ENCODE measurements at places on chromosomes 2 and 18.

DNA sequence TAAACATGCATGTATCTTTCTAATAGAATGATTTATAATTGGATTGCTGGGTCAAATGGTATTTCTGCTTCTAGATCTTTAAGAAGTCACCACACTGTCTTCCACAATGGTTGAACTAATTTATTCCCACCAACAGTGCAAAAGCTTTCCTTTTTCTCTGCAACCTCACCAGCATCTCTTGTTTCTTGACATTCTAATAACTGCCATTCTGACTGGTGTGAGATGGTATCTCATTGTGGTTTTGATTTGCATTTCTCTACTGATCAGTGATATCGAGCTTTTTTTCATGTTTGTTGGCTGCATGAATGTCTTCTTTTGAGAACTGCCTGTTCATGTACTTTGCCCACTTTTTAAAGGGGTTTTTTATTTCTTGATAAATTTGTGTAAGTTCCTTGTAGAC, 182.5 kb downstream of the ANKRD44 start:
- DNase-seq: no peak

- no peak for DNase-seq
Measured at GRCh38 chr18:10190564-10190963, 263.9 kb upstream of the APCDD1 start.

- DNase-seq: no peak
Measured at GRCh38 chr2:130756874-130757668, 1.7 kb downstream of the AMER3 start.

DNA sequence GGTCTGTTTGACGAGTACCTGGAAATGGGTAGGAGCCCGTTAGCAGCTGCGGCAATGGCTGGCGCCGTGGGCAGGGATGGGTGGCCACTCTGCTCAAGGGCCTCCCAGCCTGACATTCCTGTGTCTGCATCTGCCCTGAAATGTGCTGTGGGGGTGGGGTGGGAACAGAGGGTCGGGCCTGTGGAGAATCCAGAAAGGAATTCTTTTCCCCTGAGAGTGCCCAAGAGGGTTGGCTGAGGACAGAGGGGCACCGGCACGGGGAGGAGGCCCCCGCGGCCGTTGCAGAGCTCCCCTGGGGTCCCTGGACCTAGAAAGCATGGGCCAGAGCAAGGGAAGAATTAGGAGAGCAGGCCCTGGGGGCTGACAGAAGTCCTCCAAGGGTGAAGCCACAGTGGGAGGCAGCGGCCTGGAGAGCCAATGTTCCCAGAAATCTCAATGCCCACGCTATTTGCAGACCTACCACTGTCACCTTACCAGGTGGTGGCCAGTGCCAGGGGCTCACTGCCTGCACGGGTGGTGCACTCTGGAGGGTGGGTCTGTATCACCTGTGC, 27.8 kb downstream of the ANO7 start:
- no peak for DNase-seq

DNA sequence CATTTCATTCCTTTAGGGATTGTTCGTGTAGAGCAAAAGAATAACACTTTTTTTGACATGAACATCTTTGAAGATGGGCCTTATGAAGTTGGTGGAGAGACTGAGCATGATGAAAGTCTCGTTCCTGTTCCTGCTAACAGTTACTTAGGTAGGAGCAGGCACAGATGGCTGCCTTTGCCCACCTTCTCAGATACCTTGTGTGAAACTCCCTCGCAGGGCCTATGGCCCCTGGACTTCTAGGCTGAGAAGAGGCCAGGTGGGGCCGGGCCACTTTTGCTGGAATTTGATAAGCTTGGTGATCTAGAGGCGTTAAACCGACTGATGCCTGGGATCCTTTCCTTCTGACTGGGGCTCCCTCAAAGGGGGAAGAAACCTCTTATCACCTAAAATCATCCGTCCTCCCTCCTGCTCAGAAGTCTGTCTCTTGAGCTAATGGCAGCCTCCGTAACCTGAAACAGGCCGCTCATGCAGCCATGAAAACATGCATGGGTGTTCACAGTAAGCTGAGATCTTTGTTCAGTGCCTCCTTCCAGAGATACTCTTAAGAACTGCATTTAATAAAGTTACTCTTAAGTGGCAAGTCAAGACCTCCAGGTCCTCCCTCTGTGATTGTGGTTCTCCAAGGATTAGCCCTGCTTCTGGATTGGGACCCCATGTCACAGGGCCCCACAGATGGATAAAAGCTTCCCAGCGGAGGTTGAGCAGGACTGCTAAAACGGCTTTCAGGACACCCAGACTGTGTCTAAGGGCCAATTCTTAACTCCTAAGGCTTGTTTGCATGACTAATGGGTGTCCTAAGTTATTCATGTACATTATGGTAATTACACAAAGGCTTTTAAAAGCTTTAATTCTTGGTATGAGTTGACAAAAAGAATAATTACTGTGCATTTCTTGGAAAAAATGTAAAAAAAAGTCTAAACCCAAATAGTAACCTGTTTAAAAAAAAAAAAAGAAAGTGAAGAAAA, 43.9 kb downstream of the ITGA6 start:
- DNase-seq: no peak

GRCh38 chr2:118094503-118094902, 6.2 kb downstream of the INSIG2 start:
- no peak for DNase-seq

DNA sequence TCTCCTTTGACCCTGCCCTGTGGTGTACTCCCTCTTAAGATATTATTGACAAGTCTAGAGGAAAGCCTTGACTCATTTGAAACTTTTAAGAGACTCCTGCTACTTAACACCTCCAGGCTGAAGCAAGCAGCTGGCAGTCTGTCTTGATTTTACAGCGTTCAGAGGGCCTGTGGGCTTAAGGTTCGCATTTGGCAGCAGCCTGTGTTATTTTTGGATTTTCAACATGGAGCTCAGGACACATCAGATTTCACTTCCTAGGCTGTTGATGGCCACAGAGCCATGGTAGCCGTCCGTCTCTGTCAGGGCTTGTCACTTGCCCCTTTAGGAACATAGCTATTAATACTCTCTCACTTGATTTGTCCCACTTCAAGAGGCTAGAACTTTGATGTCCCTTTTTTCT, 73.6 kb downstream of the VWA3B start:
- no peak for DNase-seq

DNA sequence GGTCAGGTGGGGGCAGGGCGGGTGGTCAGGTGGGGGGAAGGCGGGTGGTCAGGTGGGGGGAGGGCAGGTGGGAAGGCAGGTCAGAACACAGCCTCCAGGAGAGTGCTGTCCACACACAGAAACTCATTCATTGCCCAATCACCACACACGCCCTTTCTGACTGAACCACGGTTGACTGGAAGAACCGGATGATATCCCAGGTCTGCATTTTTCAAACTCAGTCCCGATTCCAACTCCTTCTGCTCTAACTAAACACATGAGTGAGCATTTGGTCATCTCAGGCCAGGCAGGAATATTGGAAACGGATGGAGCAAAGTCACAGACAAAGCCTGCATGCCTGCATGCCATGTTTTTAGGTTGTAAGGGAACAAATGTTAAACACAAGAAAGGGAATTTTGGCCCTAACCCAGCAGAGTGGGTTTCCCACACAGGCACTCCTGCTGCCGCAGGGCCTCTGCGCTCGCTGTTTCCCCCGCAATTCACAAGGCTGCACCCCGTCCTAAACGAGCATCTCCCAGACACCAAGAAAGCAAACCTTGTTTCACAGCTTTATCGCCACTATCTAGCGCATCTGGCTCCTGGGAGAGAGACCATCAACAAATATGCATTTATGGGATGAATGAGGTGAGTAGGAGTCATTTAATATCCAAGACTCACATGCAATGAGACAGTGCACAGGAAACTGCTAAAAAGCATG, 100.1 kb downstream of the ZNF516 start:
- DNase-seq: no peak

- no peak for DNase-seq
Measured at GRCh38 chr2:210428393-210429179, 48.0 kb downstream of the LANCL1 start.

GRCh38 chr18:76686737-76687231, 135.6 kb upstream of the ZNF236 start:
- DNase-seq: peak; percentile 89
